ENCODE measurements at places on chromosomes 12 and 14.
A peak's percentile ranks its signal among the peaks of the same experiment; 100 is the strongest.

DNA sequence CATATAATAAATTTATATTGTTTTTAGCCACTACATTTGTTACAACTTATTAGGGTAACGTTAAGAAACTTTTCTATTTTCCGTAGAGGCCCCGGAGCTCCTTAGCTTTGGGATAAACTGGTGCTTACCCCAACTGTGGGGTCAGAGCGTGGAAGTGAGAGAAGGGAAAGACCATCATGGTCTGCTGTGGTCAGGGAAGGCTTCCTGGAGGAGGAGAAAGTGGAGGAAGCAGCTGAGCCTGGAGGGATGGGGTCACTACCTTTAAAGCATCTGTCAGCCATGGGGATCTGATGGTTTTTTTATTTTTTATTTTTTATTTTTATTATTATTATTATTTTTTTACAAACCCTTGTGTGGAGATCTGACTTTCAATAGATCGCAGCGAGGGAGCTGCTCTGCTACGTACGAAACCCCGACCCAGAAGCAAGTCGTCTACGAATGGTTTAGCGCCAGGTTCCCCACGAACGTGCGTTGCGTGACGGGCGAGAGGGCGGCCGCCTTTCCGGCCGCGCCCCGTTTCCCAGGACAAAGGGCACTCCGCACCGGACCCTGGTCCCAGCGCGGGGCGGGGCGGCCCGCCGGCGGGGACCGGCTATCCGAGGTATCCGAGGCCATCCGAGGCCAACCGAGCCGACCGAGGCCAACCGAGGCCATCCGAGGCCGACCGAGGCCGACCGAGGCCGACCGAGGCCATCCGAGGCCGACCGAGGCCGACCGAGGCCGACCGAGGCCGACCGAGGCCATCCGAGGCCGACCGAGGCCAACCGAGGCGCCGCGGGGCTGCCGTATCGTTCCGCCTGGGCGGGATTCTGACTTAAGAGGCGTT, 1101.2 kb upstream of the TMEM132C start:
- peak; percentile 75 for DNase-seq

- no peak for DNase-seq
Measured at GRCh38 chr12:3310271-3311026, 180.6 kb upstream of the PRMT8 start.

DNA sequence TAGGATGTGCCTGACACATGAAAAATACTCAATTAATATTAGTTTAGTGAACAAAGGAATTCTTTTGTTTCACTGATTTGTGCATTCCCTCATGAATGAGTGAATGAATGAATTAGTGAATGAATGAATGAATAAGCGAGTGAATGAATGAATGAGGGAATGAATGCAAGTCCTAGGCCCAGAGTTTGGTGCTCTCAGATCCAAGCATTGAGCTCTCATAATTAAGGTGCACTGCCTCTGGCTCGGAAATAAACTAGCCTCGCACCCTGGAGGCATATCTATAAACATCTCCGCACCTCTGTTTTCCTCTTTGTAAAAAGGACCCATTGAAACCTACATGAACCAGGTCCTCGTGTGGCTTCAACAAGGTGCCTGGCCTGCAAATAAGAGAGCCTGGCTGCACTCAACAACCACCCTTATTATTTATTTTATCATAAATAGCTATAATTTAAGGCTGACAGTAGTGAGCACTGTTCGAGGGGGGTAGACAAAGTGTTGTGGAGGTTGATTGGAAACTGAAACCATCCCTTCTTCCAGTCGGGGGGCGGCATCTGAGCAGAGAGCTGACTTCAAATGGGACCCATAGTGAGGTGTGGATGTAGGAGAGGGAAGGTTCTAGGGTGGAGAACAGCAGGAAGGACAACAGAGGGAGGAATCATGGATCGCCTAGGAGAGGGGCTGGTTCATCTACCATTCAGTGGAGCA, 316.8 kb downstream of the BCL11B start:
- no peak for DNase-seq

GRCh38 chr14:105930572-105930971, 404.2 kb downstream of the TMEM121 start:
- no peak for DNase-seq

All from activated CD4-positive, alpha-beta T cell treated with anti-CD3 and anti-CD28 coated beads for 24 hours (primary cell).